ENCODE measurements at places on chromosomes 4 and X. TPM values are rescaled to one million over a fixed set of nuclear protein-coding genes. Genes with fewer than 3 reads are reported as not detected.

NDP gene
- 0.29 TPM for total RNA-seq

NUP62CL gene
- total RNA-seq = 1.4 TPM

TMPRSS11F gene
- total RNA-seq = not detected

CT45A2 gene
- total RNA-seq = not detected

NPNT gene
- total RNA-seq = not detected

PRR32 gene
- total RNA-seq = not detected

ACE2 gene
- not detected for total RNA-seq

RPS3A gene
- 2,899 TPM for total RNA-seq

MSANTD1 gene
- total RNA-seq = not detected

PNMA6F gene
- total RNA-seq = not detected

SHROOM3 gene
- 6.6 TPM for total RNA-seq

SORCS2 gene
- total RNA-seq = not detected

SRPX gene
- total RNA-seq = 37.2 TPM

CXorf51A gene
- total RNA-seq = not detected

SPANXB1 gene
- total RNA-seq = not detected

PPP1R2C gene
- total RNA-seq = not detected

ZNF630 gene
- total RNA-seq = 1.4 TPM

UGT8 gene
- total RNA-seq = not detected

PABPC1L2A gene
- not detected for total RNA-seq

CTPS2 gene
- total RNA-seq = 11.9 TPM

SCOC gene
- 79.9 TPM for total RNA-seq

ATOH1 gene
- not detected for total RNA-seq

SLC34A2 gene
- total RNA-seq = not detected

ZBED1 gene
- 37.9 TPM for total RNA-seq

BEX4 gene
- total RNA-seq = 17.9 TPM

S100P gene
- total RNA-seq = not detected

TRPC3 gene
- total RNA-seq = 0.18 TPM

KANTR gene
- 3.2 TPM for total RNA-seq

XAGE2 gene
- total RNA-seq = not detected

SCFD2 gene
- 30.8 TPM for total RNA-seq

FAM9B gene
- not detected for total RNA-seq

INTU gene
- 3.5 TPM for total RNA-seq

FAM241A gene
- 2.6 TPM for total RNA-seq

TMPRSS11B gene
- not detected for total RNA-seq

IL15 gene
- 6.6 TPM for total RNA-seq

AMOT gene
- total RNA-seq = 1.2 TPM

USP17L20 gene
- total RNA-seq = not detected

STATH gene
- total RNA-seq = not detected

LUZP4 gene
- total RNA-seq = not detected

STPG2 gene
- not detected for total RNA-seq

APLN gene
- not detected for total RNA-seq

PDZD11 gene
- 92.9 TPM for total RNA-seq

ZNF711 gene
- total RNA-seq = 0.29 TPM

CTSO gene
- total RNA-seq = 10.8 TPM

GLRA2 gene
- total RNA-seq = not detected

RS1 gene
- total RNA-seq = not detected

CCDC160 gene
- total RNA-seq = not detected

PAK3 gene
- 0.58 TPM for total RNA-seq

PAGE5 gene
- total RNA-seq = not detected

CXXC4 gene
- total RNA-seq = not detected

MID1IP1 gene
- total RNA-seq = 97.7 TPM

MAGEE2 gene
- not detected for total RNA-seq

P2RY4 gene
- not detected for total RNA-seq

PNMA5 gene
- not detected for total RNA-seq

MAGEA11 gene
- total RNA-seq = not detected

SRPK3 gene
- not detected for total RNA-seq
